Naive thymus-derived CD8-positive, alpha-beta T cell (primary cell): ENCODE measurements at places on chromosomes 3 and 15.
A peak's percentile ranks its signal among the peaks of the same experiment; 100 is the strongest.

DNA sequence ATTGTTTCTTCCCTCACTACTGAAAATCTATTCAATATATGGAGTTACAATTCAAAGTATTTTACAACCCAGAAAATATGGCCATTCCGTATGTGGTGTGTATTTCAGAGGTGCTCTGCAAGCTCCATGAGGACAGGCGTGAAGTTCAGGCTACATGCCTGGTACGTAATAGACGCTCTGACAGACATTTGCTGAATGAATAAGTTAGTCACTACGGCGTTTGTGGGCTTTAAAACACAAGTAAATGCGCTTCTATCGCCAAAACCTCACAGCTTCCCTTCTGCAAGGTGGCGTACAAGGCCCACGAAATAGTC, 701 bp upstream of the TIPARP start:
- peaks cover 44% of the 10 kb centered on the region for H3K4me1 ChIP-seq
- no peaks in the 10 kb centered on the region for H3K36me3 ChIP-seq
- H3K4me3 ChIP-seq, result peak overlapping the region; percentile 99
- DNase-seq, result no peak

GRCh38 chr3:98536456-98537017, 4.8 kb downstream of the GPR15 start:
- H3K27me3 ChIP-seq, result no peaks in the 10 kb centered on the region
- peak overlapping the region; percentile 5 for H3K4me3 ChIP-seq
- H3K27ac ChIP-seq, result no peak overlapping the region
- H3K4me1 ChIP-seq, result no peaks in the 10 kb centered on the region
- no peak for DNase-seq
- H3K36me3 ChIP-seq, result no peaks in the 10 kb centered on the region

- H3K4me1 ChIP-seq, result peaks cover 9% of the 10 kb centered on the region
- H3K27ac ChIP-seq, result no peak overlapping the region
- peak overlapping the region; percentile 90 for H3K4me3 ChIP-seq
- no peak for DNase-seq
- no peaks in the 10 kb centered on the region for H3K27me3 ChIP-seq
- H3K36me3 ChIP-seq, result no peaks in the 10 kb centered on the region
Observed at GRCh38 chr15:77541421-77542181, 91.1 kb downstream of the LINGO1 start.

- no peaks in the 10 kb centered on the region for H3K27me3 ChIP-seq
- H3K27ac ChIP-seq, result no peak overlapping the region
- DNase-seq, result no peak
- no peaks in the 10 kb centered on the region for H3K36me3 ChIP-seq
- no peaks in the 10 kb centered on the region for H3K4me1 ChIP-seq
Observed at GRCh38 chr15:39665629-39666250, 84.9 kb downstream of the THBS1 start.

- H3K27ac ChIP-seq, result no peak overlapping the region
- H3K4me3 ChIP-seq, result no peak overlapping the region
- H3K27me3 ChIP-seq, result no peaks in the 10 kb centered on the region
Observed at GRCh38 chr3:179265875-179266274, 15.0 kb upstream of the KCNMB3 start.

DNA sequence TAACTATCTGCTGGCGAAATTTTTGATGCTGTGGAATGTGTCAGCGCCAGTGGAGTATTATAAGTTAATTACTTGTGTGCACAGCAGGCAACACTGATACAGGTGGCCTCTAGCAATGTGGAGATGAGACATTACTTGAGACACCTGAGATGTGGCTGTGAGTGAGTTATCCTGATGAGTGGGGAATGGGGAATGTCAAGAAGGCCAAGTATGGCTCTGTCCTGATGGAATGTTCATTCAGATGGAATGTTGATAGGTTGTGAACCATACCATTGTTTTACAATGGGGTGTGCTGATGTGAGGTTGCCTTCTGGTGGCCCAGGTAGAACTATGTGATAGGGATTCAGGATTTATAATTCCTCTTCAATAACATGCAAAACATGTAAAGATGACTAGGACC, 404.8 kb downstream of the PTPRG start:
- H3K27ac ChIP-seq, result no peak overlapping the region
- peaks cover 2% of the 10 kb centered on the region for H3K27me3 ChIP-seq
- no peaks in the 10 kb centered on the region for H3K36me3 ChIP-seq
- H3K4me3 ChIP-seq, result no peak overlapping the region

GRCh38 chr15:80856809-80857377, 77.7 kb downstream of the CEMIP start:
- no peaks in the 10 kb centered on the region for H3K36me3 ChIP-seq
- H3K4me3 ChIP-seq, result no peak overlapping the region
- H3K27me3 ChIP-seq, result no peaks in the 10 kb centered on the region
- H3K27ac ChIP-seq, result peak overlapping the region; percentile 60
- peaks cover 24% of the 10 kb centered on the region for H3K4me1 ChIP-seq
- no peak for DNase-seq

- H3K4me1 ChIP-seq, result peaks cover 16% of the 10 kb centered on the region
- no peak for DNase-seq
- no peaks in the 10 kb centered on the region for H3K27me3 ChIP-seq
Observed at GRCh38 chr3:122694966-122695365, 14.3 kb downstream of the PARP14 start.

GRCh38 chr15:81023483-81024264, 23.0 kb downstream of the TLNRD1 start:
- no peak overlapping the region for H3K4me3 ChIP-seq
- H3K27ac ChIP-seq, result peak overlapping the region; percentile 21
- DNase-seq, result no peak
- H3K27me3 ChIP-seq, result no peaks in the 10 kb centered on the region

DNA sequence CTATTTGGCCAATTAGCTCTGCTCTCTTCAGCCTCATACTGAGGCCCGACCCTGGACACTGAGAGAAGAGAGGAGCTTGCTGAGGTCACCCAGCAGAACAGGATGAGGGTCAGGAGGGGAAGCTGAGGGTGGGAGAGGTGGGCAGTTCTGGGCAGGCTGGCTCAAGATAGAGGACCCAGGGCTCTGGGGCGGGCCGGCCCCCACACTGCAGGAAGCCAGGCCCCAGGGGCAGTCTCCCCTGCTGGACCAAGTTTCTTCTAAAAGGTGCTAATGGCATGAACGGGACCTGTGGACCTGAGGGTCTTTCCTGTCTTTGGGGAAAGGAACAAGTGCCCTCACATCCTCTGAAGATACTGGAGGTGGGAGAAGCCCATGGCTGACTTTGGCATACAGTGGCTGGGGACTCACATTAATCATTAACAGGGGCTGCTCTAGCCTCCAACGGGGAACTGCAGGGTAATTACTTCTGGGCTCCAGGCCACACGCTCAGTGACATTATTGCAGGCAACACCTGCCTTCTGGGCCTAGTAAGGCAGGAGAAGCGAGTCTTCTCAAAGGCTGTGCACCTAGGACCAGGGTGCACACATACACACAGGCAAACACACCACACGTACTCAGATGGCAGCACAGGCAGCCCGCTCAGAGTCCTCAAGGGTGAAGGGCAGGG, 10.6 kb downstream of the HCN4 start:
- no peaks in the 10 kb centered on the region for H3K4me1 ChIP-seq
- no peak overlapping the region for H3K4me3 ChIP-seq
- no peak for DNase-seq
